ENCODE measurements at places on chromosomes 3 and 15.

DNA sequence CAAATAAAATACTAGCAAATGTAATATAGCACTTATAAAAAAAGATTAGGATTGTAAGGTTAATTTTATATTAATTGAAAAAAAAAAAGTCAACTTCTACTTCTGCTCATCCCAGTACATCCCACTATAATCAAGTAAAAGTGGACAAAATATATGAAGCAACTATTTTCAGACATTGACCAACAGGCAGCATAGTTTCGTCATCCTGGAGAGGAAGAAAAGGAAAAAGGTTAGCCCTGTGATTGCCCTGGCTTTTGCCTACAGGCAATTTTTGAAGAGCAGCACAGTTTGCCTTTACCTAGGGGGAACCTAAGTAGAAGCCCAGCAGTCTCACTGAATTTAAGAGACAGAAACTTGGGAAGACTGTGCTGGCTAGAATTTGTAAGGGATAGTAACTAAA is 52.2 kb upstream of the ACTC1 start:
- DNase-seq, result no peak

- no peak for DNase-seq
These were observed 89.7 kb downstream of the SSR3 start for GRCh38 chr3:156465194-156465593.

- no peak for DNase-seq
These were observed 76.3 kb upstream of the NR2F2 start for GRCh38 chr15:96254173-96254572.

DNA sequence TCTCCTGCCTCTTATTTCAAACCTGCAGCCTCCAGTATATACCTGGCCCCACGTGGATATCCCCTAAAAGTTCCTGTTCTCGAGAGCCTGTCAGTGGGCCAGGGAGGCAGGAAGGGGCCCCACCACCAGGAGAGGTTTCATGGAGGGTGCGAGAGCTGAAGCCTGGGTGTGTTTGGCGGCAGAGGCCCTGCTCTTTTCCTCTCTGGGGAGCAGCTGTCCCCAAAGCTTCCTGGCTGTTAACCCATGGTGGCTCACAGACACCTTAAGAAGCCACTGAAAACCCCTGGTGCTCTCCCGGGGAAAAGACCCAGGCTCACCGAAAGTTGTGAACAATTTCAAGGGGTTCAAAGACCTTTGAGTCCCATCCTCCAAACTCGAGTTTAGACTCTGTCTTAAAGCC is 1.1 kb downstream of the PRRT3 start:
- no peak for DNase-seq

GRCh38 chr15:73598530-73599160 is 34.5 kb downstream of the NPTN start:
- no peak for DNase-seq

DNA sequence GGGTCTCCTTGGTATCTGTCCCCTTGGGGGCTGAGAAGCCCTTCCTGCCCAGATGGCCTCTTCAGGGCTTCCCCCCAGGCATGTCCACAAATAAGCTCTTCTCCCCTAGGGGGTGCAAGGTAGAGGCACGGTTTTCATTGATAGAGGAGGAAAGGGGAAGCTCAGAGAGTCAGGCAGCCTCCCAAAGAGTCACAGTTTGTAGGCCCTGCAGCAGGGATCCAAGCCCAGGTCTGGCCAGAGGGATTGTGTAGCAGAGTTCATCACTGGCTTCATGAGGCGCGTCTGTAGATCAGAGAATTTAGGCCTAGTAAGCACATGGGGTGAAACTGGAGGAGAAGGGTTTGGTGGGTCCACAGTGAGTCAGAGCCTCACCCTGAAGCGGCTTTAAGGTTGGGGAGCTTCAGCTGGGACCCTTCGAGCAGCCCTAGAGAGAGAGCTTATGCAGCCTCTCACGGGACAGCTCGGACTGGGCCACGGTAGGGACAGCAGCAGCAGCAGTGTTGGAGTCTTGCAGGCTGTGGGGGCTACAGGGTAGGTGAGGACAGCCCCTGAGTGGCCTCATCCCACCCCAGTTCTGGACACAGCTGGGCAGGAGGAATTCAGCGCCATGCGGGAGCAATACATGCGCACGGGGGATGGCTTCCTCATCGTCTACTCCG is 37.5 kb upstream of the ESYT3 start:
- DNase-seq, result no peak

DNA sequence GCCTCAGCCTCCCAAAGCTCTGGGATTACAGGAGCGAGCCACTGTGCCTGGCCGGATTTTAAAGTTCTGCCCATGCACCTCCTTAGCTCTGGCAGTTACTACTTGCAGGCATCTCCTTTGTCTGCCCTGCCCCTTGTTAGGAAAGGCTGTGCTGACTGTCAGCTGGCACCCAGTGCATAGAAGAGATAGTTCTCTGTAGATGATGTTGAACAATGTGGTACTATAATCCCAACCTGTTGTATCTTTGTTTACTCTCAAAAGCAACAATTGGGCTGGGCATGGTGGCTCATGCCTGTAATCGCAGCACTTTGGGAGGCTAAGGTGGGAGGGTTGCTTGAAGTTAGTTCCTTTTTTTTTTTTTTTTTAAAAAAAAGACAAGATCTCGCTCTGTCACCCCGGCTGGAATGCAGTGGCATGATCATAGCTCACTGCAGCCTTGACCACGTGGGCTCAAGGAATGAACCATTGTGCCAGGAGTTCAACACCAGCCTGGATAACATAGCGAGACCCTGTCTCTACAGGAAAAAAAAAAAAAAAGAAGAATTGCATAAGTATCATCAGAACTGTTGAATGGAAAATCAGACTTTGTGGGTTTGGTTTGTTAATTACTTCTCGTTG is 30.6 kb downstream of the FLNB start:
- no peak for DNase-seq

DNA sequence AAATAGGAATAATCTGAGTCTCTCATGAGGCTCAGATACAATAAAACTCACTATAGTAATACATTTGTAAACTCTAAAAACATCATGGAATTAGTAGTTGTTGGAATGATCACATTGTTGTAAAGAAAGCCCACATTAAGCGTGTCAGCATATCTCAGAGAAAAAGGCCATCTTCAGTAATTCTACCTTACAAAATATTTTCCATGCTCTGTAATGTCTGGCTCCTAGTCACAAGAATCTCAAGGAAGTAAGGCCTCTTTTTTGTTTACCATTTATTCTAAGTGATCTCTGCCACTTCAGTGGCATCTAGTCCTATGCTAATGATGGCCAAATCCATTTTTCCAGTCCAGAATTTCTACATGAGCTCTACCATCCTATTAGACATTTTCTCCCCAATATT is 240.2 kb upstream of the ZNF717 start:
- DNase-seq, result no peak

DNA sequence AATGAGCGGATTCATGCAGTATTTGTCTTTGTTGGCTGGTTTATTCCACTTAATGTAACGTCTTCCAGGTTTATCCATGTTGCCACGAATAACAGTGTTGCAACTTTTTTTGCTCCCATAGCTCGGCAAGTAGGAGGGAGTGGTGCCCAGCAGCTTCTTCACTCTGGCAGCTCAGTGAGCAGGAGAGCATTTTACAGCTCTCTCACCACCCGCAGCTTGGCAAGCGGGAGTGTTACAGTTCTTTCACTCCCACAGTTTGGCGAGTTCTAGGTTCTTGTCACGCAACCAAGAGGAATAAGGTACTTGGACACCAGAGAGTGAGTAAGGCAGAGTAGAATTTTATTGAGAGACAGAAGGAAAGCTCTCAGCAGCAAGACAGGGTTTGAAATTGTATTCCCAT is 935.2 kb downstream of the TBL1XR1 start:
- DNase-seq, result no peak

GRCh38 chr3:109903100-109903499 is 565.8 kb upstream of the DPPA4 start:
- DNase-seq, result no peak

Measured in activated T-cell treated with anti-CD3 and anti-CD28 coated beads for 48 hours (primary cell).